ENCODE measurements at places on chromosomes 1 and 21.

DNA sequence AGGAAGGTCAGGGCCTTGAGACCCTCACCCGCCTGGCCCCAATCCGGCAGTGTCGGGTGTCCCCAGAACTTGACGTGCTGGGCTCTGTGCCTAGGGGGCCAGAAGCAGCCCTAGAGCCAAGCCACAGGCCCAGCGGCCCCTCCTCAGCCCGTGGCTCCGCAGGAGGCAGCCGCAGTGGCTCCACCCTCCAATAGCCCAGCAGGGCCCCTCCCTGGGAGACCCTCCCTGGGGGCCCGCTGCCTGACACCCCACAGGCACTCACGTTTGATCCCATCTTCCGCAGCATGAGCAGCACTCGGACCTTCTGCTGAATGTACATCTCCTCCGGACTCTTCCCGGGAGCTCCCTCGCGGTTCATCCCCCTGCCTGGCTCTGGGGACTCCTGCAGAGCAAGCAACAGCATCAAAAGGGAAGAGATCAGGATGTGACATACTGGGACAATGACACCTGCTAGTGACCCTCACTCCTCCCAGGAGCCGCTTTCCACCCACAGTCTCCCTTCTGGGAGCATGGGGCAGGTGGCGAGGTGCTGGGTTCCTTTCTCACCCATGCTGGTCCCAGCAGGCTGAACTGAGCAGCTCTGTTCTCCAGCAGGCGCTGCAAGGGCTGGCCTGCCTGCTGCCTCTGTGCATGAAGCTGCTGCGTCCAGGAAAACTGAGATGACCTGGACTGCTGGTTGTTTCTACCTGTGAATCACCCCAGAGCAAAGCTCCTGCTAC is 38.2 kb downstream of the CTNNBIP1 start:
- DNase-seq, result no peak

DNA sequence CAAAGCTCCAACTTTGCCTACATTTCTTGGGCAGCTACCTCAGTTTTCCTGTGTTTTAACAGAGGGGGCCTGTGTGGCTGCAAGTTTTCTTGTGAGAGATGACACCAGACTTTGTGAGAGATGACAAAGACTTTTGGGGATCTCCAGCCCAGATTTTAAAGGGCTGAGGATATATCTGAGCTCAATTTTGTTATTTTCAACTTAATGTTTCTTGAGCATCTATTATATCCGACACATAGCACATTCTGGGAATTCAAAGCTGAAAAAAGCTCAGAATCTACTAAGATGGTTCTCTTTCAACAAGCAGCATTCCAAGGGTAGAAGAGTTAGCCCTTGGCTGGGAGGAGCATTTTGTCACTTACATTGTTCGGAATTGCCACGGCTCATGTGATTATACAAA is 53.4 kb upstream of the PTGFRN start:
- no peak for DNase-seq

DNA sequence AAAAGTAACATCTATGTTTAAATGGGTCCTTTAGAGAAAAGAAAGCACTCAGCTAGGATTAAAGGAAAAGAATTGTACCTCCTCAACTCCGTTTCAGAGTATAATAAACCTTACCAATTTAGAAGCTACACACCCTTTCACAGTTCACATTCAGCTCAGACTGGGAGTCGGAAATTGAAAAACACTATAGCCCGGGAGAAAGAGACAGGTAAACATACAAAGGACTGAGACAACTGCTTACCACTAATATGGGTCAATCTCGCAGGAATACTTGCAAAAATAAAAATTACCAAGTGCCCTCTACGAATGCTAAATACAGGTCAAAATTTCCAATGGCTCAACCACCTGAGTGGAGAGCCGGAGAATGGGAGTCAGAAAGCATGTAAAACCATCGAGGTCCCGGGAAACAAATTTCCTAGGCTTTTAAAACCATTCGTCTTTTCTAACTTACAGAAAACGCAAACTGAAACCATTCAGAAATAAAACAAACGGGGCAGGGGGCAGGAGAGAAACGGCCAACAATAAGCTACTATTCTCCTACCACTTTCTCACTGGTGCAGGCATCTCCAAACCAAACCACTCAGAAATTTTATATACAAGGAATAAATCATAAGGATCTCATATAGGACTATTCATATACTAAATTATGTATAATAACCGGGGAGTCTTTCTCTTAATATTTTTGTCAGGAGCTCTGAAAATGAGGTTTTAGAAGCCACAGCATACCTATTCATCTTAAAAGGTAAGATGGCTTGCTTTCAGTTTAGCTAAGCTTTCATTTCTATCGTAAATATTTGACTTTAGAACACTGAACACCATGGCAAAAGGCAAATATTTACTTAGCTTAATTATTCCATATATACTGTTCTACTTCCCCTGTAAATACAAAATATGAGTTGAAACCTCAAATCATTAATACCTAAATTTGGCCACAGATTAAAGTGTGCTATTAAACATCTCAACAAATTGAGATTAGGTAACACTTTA is 136.5 kb downstream of the RERE start:
- DNase-seq, result no peak

DNA sequence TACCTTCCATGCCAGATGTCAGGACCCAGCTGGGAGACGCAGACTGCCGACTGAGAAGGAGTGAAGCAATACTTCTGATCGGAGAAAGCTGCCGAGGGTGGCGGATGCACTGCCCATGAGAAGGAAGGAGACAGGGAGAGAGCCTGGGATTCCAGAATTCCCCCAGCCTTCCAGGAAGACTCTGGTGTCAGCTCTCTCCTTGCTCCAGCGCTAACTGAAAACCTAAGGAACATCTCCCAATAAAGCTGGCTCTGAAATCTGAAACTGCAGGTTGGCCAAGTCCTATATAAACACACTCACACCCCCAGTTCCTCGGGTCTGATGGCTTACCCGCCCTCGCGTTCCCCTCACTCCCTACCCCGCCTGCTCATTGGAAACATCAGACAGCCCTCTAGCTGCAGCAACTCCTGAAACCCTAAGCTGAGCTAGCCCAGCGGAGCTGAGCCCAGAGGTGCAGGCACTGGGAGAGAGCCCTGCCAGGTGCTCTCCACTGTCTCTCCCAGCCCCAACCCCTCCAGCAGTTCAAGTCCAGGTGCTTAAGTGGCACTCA is 52.3 kb downstream of the PLEKHA6 start:
- no peak for DNase-seq

- no peak for DNase-seq
Observed at GRCh38 chr1:87224201-87224600, 104.5 kb upstream of the LMO4 start.

GRCh38 chr21:17466166-17466565 is 46.7 kb upstream of the CXADR start:
- no peak for DNase-seq

DNA sequence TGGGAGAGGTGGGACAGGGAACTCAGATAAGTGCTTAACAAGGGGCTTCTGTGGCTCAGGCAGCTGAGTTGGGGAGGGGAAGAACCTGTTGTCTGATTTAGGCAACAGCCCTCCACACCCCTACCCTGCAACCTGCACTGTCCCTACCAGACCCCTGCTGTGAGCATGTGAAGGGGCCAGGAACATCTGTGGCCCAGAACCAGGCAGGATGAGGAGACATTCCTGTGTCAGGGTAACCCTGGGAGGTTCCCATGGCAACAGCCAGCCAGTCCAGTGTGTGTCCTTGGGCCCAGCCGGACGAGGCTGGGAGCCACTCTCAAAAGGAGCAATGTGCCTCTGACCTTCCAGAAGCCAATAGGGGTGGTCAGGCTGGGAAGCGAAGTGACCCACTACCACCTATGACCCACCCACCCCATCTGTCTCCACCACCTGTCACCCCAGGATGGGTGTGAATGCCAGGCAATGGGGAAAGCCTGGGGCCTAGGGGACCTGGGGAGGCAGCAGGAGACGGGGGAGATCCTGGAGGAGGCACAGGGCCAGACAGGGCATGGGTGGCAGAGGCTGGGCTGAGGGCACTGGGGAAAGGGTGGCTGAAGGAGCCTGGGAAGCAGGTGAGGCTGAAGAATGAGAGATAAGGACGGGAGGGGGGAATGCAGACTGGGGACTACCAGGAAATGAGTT is 5.0 kb upstream of the PMVK start:
- DNase-seq, result no peak

GRCh38 chr1:153685544-153686340 is 7.3 kb downstream of the NPR1 start:
- no peak for DNase-seq

DNA sequence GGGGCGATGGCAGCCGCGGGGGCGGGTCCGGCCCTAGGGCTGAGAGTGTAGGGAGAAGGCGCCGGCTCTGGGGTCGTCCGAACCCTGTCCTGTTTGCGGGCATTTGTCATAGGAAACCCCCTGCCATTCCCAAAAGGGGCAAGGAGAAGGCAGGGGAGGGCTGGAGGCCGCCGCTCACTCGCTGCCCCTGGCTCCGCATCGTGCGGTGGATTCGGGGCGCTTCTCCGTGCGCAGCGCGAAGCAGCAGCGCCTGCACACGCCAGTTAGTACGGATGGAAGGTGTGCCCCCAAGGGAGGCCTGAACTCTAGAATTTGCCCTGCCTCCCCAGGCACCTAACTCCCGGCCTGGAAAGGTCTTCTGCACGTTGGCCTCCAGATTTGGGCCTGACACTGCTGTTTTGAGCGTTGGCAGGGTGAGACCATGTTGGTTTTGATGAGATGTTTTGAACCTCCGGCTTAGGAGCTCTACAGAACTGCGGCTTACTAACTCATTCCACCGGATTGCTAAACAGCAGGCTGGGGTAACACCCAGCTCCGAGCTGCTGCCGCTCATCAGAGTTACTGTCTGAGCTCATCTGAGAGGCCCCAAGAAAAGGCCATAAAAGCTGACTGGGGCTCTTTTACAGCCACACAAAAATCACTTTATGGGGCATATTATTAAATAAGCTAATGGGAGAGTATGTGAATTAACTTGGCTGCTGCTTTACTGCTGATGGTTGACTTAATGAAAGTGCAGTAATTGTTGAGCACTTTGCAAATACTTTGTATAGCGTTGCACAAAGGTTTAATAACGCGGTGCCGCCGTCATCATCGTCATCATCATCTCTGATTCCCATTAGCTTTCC is 987 bp downstream of the GPR137B start:
- DNase-seq, result no peak

GRCh38 chr1:15902882-15903281 is 55.4 kb downstream of the SPEN start:
- DNase-seq, result no peak

DNA sequence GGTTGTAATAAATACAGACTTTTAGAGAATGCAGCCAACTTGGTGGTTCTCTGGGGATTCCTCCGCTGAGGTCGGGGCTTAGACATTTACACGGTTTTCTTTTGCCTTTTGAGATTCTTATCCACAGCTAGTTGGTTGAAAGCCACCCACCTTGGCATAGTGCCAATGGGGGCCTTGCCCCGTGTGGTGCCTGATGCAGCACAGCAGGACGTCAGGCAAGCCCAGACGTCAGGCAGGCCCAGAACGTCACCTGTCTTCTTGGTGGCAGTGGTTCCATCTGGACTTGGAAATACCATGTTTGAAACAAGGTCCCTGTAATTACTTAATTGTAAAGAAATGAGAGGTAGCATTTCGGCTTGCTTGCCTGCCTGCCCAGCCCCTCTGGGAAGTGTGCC is 78.5 kb downstream of the GALNT2 start:
- no peak for DNase-seq

GRCh38 chr21:21458124-21458631 is 460.0 kb downstream of the NCAM2 start:
- DNase-seq, result no peak

- DNase-seq, result no peak
Observed at GRCh38 chr1:200960236-200960947, 63.1 kb downstream of the KIF21B start.

GRCh38 chr1:76225526-76225925 is 151.0 kb downstream of the ST6GALNAC3 start:
- no peak for DNase-seq

- DNase-seq, result no peak
Observed at GRCh38 chr1:91783423-91784170, 102.4 kb downstream of the TGFBR3 start.

- DNase-seq, result no peak
Observed at GRCh38 chr1:36624466-36624865, 141.8 kb upstream of the CSF3R start.
